ENCODE measurements at places on chromosomes 12 and 14.

- no peak for DNase-seq
Observed at GRCh38 chr14:99884834-99885648, 91.8 kb downstream of the EML1 start.

DNA sequence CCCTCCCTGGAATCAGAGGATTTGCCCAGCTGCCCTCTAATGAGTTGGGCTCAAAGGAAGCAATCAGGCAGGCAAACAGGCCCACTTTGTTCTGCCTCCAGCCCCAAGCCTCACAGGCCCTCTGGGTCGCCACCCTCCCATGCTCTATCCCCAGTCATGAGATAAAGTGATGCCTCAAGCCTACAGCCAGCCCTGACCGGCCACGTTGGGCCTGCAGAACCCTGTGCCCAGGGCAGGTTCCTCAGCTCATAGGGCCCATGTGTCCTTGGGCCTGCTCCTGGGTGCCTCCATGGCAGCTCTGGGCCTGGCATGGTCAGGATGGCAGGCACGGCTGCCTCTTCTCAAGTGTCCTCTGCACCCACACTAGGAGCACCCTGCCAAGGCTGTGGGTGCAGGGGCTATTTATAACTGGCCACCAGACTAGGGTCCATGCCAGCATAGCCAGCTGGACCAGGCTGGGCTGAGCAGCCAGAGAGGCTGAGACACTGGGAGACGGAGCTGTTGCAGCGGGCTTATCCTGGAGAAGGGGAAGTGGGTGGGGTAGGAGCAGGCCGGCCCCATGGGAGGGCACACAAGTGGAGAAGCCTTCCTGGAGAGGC is 20.2 kb downstream of the HDAC7 start:
- no peak for DNase-seq

DNA sequence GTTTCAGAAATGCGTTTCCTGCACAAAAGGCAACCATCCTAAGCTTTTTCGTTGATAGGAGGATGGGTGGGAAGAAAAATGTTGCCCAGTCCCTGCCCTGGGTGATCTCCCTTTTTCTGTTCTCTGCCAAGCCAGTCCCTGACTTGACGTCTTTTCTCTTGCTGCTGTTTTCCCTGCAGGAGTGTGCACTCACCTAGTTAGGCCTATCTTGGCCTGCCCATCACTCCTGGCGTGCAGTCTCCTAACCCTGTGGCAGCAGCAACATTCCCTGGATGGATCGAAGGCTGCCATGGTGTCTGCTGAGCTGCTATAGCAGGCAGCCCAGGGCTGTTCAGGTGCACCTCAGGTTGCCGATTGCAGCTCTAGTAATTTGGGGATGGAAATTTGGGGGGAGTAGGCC is 1.2 kb downstream of the UNC119B start:
- DNase-seq, result no peak

- DNase-seq, result no peak
Observed at GRCh38 chr14:30884901-30885300, 10.5 kb downstream of the COCH start.

DNA sequence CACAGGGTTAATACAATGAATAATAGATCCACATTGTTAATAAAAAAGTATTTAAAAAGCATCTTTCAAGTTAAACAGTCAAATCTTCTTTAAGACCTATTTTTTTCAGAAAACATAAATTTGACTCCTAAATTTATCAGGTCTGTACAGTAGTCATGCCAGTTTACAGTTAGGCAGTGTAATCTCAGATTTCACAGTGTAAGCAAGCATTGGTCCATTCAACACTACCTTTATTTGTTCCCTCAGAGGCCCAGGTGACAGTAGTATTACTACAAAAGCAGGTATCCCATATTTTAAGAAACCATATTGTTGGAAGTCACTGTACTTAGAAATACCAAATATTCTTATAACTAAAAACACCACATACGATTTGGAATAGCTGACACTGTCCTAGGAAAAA is 6.1 kb downstream of the ATP2B1 start:
- no peak for DNase-seq

DNA sequence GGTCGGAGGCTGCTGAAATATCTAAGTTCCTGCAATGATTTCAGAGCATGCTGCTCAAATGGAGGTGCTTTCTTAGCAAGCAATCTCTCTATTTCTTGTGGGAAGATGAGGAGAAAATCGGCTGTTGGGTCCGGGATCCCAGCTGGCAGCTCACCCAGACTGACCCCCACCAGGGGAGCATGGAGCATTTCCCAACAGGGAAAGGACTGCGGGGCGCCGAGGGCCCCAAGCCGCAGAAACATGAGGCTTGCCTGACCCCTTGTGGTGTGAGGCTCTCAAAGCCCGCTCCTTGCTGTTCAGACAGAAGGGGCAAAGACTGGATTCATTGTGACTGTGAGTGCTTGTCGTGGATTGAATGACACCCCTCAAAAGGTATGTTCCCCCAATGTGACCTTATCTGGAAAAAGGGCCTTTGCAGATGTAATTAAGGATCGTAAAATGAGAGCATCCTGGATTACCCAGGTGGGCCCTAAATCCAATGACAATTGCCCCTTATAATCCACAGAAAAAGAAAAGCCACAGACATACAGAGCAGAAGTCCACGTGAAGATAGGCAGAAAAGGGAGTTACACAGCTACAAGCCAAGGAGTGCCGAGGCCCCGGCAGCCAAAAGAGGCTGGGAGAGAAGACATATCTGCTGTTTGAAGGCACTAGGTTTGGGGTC is 116.3 kb upstream of the VASH1 start:
- DNase-seq, result no peak

- DNase-seq, result no peak
Observed at GRCh38 chr12:56358836-56359532, 923 bp downstream of the STAT2 start.

DNA sequence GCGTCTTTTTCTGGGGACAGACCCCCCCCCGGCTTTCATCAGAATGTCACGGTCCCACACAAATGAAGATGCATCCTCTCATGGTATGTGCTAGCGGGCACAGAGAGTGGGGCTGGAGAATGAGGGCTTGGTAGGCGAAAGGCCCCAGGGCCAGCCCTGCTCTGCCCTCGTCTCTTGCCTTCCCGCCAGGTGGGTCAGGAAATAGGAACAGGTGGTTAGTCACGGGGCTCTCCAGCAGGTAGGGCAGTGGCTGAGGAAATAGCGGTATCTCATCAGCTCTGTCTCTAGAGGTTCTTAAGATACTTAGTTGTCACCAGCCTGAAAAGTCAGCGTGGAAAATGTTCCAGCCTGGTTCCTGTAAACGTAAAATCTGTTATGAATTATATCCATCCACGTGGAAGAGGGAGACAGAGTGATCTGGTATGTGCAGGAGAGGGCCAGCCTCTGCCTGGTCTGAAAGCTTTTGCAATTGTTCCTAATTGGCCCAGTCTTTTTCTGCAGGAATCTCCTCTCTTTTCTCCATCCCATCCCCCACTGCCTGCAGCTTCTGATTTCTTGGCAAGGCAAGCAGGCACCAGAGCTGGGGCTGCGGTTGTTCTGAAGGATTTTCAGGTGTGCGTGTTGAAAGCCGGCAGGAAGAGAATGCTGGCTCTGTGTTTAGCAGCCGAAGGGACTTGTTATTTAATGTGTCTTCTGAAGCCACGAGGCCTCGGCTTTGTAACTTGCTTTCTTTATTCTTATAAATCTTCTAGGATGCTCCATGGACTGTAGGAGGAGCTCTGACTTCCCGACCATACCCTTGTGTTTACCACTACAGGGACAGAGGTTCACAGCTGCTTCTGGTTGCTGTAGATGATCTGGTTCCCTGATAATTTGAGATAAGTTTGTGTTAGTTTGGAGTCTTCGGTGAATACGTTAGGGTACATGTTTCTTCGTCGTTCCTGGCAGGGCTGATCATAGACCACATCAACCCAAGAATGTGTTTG is 131.1 kb downstream of the CACNA1C start:
- no peak for DNase-seq

DNA sequence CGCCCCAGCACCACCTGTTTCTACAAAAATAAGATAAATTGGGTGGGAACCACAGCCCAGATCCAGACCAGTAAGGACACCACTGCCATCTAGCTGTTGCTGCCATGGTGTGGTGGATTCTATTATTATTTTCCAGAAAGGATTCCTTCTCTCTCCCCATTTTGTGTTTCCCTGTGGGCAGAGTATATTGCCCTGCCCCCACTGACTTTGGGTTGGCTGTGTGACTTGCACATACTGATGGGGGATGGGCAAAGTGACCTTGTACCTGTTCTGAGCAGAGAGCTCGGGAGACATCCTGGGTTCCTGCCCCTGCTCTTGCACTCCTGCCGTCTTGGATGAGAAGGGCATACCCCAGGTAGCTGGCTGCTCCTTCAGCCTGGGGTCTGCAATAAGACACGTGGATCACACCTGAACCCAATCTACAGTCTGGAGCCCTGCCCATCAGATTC is 24.3 kb downstream of the MOAP1 start:
- no peak for DNase-seq

DNA sequence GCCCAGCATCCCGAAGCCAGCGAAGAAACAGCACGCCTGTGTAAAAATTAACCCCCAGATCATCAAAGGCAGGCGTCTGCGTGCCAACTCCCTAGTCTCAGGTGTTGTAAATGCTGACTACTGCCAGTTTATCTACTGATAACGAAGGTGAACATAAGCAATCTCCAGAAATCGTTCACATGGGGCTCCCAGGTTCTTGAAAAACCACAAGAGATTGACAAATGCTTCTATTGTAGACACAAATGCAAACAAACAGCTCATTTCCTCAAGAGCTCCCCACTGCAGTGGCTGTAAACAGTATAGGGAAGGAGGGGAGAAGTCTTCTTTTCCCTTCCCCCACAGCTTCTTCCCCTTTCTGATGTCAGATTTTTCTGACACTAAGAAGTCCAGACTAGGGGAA is 5.3 kb upstream of the PLEKHG3 start:
- no peak for DNase-seq

DNA sequence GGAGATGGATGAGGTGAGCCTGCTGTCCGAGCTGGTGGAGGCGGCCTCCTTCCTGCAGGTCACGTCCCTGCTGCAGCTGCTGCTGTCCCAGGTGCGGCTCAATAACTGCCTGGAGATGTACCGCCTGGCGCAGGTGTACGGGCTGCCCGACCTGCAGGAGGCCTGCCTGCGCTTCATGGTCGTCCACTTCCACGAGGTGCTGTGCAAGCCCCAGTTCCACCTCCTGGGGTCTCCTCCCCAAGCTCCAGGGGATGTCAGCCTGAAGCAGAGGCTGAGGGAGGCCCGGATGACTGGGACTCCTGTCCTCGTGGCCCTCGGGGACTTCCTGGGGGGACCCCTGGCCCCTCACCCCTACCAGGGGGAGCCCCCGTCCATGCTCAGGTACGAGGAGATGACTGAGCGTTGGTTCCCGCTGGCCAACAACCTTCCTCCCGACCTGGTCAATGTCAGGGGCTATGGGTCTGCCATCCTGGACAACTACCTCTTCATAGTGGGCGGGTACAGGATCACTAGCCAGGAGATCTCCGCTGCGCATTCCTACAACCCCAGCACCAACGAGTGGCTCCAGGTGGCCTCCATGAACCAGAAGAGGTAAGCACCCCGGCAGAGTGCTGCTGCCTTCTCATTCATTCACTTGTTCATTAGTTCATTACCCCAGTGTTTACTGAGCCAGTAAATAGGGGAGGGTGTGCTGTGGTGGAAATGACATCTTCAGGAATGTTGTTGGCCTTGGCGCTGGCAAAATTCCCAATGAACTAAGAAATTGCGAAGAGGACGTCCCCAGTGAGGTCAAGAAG is 774 bp upstream of the MANSC4 start:
- DNase-seq, result no peak

DNA sequence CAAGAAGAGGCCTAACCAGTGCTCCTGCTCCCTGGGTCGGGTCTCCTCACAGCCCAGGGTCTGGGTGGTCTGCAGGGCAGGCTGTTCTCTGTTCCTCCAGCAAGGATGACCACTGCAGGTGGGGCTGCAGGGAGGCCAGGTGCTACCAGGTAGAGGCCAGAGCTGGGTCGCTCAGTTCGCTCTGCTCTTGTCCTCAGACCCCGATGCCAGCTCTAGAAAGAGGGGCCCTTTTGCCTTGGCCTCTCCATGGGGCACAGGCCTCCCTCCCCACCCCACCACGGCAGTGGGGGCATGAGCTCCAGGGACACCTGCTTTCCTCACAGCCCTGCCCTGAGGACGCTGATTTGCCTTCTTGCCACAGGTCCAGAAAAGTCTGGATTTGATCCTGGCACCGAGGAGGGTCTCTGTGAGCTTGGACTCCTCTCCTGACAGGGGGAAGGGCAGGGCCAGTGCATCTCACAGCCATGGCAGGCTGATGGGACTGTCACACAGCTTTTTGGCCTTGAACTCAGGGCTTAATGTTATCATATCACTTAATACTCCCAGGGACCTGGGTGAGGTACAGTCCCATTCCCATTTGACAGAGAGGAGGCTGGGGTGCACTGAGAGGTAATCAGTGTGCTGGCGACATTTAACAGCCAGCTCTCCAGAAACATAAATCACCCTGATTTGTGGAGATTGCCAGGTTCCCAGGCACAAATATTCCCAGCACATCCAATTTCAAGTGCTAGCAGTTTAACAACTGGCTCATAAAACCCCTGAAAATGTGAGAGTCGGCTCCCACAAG is 273.0 kb upstream of the SFSWAP start:
- DNase-seq, result no peak

DNA sequence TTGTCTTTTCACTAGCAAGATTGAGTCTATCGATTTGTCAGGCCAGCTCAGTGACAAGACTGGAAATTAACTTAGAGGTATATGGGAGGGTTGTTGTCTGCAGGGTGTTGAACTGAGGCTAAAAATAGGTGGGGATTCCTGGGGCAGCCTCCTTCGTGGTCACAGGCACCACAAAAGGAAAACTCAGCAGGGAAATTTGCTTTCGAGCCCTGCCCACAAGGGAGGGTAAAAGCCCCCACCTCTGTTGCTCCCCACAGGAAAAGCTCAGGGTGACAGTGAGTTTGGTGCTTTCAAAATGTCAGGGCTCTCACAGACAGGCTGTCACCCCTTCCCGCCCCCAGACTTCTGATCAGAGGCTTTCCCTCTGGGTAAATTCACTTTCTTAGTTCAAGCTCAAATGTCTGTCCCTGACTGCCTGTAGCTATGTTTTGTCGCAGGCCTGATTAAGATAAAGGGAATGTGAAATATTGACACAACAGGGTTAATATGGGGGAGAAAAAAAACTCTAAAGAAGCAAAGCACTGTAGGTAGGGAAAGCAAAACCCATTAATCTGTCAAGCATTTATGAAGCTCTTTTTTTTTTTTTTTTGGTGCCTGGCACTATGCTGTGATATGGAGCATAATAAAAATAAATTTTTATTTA is 11.7 kb upstream of the NFKBIA start:
- no peak for DNase-seq

GRCh38 chr14:22416193-22416592 is 172.8 kb downstream of the DAD1 start:
- no peak for DNase-seq

GRCh38 chr12:111384596-111384995 is 15.7 kb upstream of the PHETA1 start:
- DNase-seq, result no peak

DNA sequence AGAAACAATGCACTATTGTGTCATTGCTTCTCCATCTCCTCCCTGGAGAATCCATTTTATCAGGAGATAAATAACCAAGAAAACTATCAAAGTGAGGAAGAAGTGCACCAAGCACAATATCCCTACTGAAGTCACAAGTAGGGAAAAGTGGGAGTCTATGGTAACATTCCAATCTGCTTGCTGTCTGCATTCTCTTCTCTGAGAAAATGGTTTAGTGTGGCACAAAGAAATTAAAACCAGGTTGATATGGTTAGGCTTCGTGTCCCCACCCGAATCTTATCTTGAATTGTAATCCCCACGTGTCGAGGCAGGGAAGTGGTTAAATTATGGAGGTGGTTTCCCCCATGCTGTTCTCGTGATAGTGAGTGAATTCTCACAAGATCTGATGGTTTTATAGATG is 209.7 kb downstream of the PRKD1 start:
- DNase-seq, result no peak

- DNase-seq, result no peak
Observed at GRCh38 chr12:108773798-108774788, 42.8 kb upstream of the CORO1C start.
